ENCODE measurements at places on chromosomes 6 and 20.

GRCh38 chr6:53358440-53359094 is 9.8 kb upstream of the ELOVL5 start:
- peak; percentile 15 for DNase-seq

DNA sequence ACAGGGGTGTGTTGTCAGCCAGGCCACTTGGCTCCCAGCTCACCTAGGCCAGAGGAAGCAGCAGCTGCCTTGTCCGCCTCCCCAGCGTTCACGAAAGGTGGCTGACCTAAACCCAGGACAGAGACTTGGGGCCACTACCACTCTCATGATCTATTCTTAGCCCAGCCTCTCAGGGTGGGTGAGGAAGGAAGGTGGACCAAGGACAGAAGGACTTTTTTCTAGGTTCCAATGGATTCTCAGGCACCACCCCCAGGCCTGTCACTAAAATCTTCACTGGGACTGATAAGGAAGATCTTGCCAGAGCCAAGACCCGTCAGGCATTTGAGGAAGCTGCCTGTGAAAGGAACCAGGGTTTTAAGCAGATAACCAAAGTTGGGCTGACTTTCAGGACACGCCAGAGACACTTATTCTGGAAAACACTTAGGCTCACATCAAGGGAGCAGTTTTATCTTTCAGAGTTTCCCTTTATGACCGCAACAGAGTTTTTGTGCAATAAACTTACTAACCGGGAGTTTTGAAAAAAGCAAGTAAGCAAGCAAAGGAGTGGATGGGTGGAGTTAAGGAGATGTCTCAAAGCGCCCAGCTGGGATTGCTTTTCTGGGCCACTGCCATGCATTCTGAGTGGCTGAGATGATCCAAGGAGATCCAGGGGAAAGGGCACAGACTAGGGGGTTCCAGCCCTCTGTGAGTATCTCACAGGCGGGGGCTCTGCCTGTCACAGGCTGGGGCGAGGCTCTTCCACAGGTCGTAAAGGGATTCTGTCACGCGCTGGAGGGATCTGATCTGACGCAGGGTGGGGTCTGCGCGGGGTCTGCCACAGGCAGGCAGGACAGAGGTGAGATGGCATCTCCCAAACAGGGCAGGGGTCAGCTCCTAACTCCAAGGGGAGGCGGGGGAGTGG is 989 bp downstream of the FITM2 start:
- DNase-seq: peak; percentile 39

GRCh38 chr20:38834868-38835267 is 29.4 kb downstream of the PPP1R16B start:
- peak; percentile 30 for DNase-seq

DNA sequence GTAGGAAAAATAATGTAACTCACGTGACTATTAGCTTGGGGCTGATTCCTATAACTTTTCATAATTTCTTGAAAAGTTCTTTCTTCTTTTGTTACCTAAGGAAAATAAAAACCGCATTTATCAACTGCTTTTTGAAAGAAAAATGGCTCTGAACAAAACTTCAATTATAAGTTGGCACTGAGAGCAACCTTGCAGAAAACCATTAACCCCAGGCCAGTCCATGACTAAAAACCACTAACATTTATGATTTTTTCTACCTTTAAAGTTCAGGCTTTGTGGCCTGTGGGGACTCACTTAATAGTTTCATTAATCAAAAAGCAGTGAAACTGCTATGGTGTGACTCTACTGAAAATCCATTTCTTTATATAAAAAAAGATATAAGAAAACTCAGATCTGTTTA is 69.1 kb upstream of the SAMHD1 start:
- no peak for DNase-seq

DNA sequence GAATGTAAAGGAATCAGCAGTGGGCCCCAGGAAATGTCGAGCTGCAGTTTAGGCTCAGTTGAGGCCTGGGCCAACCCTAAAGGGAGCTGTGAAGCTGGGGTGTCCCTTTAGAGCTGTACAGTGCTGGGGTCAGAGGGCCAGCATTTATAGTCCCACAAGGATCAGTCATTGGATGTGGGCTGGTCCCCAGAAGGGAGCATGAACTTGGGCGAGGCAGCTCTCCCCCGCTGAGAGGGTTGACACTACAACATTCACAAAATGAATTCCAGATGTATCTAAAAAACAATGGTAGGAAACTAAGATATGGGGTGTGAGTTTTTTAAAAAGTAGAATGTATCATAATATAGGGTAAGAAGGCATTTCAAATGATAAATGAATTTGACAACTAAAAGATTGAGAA is 29.7 kb upstream of the TMX4 start:
- DNase-seq: no peak

Measured in suppressor macrophage treated with lipopolysaccharide for 4 hours (primary cell).